Keratinocyte (primary cell): ENCODE measurements at places on chromosomes 1 and 21.

GRCh38 chr1:231108516-231109302 is 53.1 kb upstream of the TRIM67 start:
- DNase-seq, result no peak

GRCh38 chr1:155455588-155456195 is 106.9 kb downstream of the ASH1L start:
- DNase-seq, result no peak

GRCh38 chr1:156515956-156516355 is 15.4 kb upstream of the MEF2D start:
- no peak for DNase-seq

DNA sequence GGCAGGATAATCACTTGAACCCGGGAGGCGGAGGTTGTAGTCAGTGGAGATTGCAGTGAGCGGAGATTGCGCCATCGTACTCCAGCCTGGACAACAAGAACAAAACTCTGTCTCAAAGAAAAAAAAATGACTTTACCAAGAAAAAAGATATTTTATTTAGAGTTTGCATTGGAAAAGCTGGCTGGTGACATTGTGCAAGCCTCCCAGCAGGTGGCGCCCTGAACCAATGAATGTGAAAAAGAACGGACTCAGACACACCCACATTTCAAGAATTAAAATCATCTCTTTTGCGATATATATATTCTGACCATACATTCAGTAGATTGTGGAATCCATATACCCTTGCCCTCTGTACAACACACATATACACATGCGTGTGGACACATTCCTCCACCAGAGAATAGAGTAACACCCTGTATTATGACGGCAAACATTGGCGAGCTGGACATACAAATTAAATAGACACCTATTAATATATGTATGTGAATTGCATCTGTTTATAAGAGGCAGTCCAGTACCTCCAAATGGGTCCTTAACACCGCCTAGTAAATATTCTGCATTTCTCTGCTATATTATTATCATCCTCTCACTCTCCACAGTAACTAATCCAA is 39.0 kb upstream of the CADM3 start:
- no peak for DNase-seq

GRCh38 chr1:227948493-227949260 is 945 bp upstream of the WNT9A start:
- no peak for DNase-seq

DNA sequence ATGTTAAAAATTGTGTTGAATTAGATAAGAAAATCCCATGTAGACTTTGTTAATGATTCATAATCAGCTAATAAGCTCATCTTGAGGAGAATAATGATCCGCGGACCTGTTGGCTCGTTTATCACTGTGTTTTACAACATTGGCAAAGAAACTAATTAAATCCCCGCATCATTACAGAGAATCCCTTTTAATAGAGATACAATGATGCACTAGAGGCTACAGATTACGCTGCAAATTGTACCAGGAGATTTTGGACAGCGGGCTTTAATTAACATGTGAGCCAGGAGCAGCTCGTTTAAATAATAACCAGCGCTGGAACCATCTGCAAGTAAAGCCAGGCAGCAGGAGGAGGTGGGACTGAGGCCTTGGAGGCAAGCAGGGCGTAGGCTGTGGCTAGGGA is 280.3 kb upstream of the POU3F1 start:
- DNase-seq, result no peak
